Fibroblast of skin of back (primary cell): ENCODE measurements at places on chromosomes 5 and 9.

- DNase-seq: no peak
These were observed 36.8 kb downstream of the SLC1A3 start for GRCh38 chr5:36643162-36643561.

GRCh38 chr9:105023788-105024187 lies 95.8 kb upstream of the ABCA1 start:
- no peak for DNase-seq

DNA sequence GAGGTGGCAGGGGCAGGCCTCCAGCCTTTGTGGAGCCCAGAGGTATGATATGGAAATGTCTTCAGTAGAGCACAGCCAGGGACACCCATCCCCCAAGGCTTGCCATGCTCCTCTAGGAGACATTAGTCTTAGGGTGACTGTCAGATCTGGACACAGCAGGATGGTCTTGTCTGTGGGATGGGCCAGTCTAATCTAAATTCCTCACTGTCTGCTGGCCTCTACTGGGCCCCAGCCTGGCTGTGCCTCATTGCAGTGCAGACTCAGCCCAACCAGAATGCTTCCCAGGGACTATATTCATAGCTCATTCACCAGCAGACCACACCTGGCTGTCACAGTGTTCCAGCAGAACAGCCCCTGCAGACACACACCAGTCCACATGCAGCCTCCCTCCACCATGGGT lies 129.5 kb upstream of the MRPS30 start:
- no peak for DNase-seq

DNA sequence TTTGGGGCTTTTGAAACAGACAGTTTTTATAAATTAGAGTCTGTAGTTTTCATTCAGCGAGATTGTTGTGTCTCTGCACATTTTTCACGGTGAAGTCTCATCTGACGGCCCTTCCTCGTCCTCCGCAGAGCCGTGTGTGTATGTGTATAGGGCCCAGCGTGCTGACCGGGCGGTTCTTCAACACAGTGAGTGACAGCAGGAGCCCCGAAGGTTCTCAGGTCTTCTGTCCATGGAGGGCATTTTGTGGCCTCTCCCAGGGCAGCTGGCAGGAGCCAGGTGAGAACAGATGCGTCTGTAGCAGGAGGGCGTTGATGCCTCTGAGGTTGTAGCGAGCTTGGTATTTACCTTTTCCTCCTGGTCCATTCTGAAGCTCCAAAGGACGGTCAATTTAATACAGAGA lies 116.0 kb upstream of the LPCAT1 start:
- DNase-seq: no peak

GRCh38 chr5:14374100-14374499 lies 207.5 kb upstream of the OTULINL start:
- no peak for DNase-seq

GRCh38 chr5:74541381-74541781 lies 99.1 kb downstream of the ENC1 start:
- peak; percentile 80 for DNase-seq

- DNase-seq: no peak
These were observed 47.0 kb downstream of the RXRA start for GRCh38 chr9:134373269-134373668.

- peak; percentile 88 for DNase-seq
These were observed 64.6 kb downstream of the ENC1 start for GRCh38 chr5:74575741-74576538.

- peak; percentile 24 for DNase-seq
These were observed 77.0 kb downstream of the ZCCHC7 start for GRCh38 chr9:37197158-37198038.

- DNase-seq: peak; percentile 73
These were observed 155.0 kb upstream of the CLINT1 start for GRCh38 chr5:158013939-158014338.

GRCh38 chr5:136420168-136420898 lies 55.0 kb upstream of the TRPC7 start:
- DNase-seq: no peak

- peak; percentile 56 for DNase-seq
These were observed 47.9 kb upstream of the BASP1 start for GRCh38 chr5:17169507-17169906.

DNA sequence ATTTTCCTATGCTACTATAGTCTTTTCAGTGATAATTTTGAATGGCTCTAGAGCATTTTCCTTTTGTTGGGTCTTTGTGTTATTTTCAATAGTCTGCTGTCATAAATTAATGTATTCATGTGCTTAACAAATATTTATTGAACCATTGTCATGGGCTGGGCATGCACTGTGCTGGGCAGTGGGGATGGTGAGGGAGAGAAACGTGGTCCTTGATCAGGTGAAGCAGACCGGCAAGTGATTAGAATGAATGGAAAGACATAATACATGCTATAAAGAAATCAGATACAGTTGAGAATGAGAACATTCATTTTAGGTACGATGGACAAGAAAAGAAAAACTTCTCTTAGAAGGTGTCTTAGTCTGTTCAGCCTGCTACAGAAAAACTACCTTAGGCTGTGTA lies 66.1 kb downstream of the KIF4B start:
- no peak for DNase-seq

GRCh38 chr5:73534011-73534644 lies 31.3 kb downstream of the ANKRA2 start:
- peak; percentile 21 for DNase-seq

- no peak for DNase-seq
These were observed 11.5 kb upstream of the CARD9 start for GRCh38 chr9:136385015-136385414.

DNA sequence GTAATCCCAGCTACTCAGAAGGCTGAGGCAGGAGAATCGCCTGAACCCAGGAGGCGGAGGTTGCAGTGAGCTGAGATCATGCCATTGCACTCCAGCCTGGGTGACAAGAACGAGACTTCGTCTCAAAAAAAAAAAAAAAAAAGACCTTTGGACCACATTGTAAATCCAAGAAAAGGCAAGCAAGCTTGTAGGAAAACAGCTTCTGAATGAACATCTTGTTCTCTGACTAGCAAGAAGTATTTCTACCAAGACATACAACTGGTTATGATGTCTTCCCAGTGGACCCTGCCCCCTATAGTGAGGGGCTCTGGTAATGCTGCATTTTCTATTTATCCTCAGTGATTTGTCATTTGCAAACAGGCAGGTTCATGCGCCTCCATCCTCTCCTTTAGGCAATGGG lies 4.5 kb upstream of the EIF4EBP3 start:
- DNase-seq: no peak

- peak; percentile 84 for DNase-seq
These were observed 923 bp upstream of the ZBTB5 start for GRCh38 chr9:37466037-37466709.

DNA sequence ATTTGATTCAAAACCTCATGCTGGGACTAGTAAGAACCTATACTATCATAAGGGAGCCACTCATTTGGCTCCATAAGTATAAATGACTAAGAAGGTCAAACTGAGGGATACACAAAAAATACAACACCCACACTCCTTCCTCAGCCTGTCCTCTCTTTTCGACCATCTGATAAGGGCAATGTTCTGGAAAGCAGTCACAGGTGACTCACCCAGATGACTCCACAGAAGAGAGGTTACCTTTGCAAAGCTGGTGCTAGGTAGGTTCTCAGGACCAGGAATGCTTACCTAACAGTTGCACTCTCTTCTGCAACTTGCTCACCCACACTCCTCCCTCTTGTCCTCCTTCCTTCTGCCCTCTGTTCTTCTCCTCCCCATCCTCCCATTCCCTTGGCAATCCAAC lies 32.9 kb downstream of the LHFPL2 start:
- no peak for DNase-seq

DNA sequence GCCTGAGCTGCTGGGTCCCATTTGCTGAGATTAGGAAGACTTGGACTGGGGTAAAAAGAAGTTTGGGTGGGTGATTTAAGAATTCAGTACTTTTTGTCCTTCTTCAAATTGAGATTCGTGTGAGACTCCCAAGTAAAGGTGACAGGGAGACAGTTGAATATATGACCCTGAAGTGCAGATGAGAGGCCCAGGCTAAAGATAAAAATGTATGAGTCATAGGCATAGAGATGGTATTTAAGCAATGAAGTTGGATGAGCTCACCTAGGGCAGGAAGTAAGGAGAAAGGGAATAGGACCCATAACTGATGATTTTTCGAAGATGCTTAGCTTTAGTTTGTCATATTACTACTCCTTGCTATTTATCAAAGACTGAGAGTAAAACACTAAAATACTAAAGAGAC lies 255.9 kb upstream of the ADRA1B start:
- DNase-seq: peak; percentile 25

GRCh38 chr5:88815050-88815789 lies 67.8 kb downstream of the MEF2C start:
- no peak for DNase-seq

DNA sequence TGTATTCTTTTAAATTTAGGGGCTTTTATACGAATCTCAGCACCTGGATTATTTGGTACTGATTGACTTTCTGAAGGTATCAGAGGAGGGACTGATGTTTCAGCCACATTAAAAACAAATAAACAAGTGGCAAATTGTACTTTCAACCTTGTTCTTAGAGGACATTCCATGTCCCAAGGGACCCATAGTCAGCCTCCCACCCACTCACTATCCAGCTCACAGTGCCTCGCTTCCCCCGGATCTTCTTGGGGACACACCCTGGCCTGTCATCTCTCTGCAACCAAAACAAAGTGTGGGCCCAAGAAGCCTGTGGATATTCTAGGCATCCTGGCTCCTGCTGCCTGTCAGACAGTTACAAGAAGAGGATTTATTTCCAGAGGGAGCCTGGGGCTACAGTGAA lies 8.8 kb upstream of the BOD1 start:
- no peak for DNase-seq

DNA sequence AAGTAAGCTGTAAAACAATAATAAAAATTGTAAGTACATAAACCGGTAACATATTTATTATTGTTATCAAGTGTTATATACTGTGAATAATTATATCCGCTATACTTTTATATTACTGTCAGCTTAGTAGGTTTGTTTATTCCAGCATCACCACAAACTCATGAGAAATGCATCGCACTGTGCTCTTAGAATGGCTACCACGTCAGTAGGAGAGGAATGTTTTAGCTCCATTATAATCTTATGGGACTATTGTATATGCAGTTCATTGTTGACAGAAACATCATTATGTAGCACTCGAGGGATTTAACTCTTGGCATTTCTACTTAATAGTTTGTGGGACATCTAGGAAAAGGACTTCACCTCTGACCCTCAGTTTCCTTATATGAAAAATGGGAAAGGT lies 16.4 kb downstream of the SLC12A2 start:
- peak; percentile 23 for DNase-seq

DNA sequence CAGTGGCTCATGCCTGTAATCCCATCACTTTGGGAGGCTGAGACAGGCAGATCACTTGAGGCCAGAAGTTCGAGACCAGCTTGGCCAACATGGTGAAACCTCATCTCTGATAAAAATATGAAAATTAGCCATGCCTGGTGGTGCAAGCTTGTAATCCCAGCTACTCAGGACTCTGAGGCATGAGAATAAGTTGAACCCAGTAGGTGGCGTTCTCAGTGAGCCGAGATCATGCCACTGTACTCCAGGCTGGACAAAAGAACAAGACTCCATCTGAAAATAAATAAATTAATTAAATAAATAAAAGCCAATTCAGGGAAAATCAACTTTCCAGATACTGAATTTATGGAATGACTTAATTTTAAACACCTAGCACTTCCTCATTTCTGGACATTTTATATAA lies 1722.1 kb downstream of the MAT2B start:
- DNase-seq: no peak

- no peak for DNase-seq
These were observed 9.4 kb upstream of the GABRA6 start for GRCh38 chr5:161676103-161676502.

DNA sequence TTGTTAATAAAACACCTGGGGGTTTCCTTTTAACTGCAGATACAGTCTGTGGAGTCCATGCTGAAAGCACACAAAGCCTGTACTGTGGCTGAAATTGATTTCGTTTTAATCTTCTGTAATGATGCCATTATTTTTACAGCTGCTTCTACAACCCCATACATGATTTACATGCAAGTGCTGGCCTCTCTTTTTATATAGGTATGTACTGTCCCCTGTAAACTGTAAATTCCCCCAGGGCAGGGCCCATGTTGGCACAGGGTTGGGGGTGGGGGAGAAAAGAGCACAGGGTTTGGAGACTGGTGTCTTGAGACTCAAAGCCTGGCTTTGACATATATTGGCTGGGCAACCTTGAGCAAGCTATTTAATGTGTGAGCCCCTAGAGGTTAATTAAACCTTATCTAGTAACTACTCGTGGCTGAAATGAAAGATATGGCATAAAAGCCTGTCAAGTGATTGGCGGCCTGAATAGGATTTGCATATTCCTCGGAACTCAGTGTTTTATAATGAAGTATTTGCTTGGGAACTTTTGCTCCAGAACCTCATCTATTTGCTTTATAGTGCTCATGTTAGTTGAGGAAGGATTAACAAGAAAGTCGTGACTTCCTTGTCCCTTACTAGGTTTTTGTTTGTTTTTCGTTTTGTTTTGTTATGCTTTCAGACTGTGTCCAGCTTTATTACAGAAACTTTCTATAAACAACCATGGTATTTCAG lies 34.0 kb downstream of the KLF4 start:
- DNase-seq: no peak

GRCh38 chr9:101737165-101737704 lies 1.2 kb downstream of the GRIN3A start:
- no peak for DNase-seq

DNA sequence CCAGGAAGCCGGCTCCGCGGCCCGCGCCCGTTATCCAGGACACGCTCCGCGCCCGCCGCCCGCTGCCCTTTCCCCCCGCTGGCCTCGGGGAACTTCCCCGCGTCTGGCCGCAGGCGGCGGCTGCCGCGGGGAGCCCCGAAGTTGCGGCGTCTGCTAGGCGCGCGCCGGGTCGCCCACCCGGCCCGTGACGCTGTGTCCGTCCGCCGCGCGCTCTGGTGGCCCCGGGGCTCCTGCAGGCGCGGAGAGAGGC lies 621 bp upstream of the GCNT4 start:
- no peak for DNase-seq

GRCh38 chr5:100553209-100553608 lies 18.0 kb downstream of the FAM174A start:
- no peak for DNase-seq

DNA sequence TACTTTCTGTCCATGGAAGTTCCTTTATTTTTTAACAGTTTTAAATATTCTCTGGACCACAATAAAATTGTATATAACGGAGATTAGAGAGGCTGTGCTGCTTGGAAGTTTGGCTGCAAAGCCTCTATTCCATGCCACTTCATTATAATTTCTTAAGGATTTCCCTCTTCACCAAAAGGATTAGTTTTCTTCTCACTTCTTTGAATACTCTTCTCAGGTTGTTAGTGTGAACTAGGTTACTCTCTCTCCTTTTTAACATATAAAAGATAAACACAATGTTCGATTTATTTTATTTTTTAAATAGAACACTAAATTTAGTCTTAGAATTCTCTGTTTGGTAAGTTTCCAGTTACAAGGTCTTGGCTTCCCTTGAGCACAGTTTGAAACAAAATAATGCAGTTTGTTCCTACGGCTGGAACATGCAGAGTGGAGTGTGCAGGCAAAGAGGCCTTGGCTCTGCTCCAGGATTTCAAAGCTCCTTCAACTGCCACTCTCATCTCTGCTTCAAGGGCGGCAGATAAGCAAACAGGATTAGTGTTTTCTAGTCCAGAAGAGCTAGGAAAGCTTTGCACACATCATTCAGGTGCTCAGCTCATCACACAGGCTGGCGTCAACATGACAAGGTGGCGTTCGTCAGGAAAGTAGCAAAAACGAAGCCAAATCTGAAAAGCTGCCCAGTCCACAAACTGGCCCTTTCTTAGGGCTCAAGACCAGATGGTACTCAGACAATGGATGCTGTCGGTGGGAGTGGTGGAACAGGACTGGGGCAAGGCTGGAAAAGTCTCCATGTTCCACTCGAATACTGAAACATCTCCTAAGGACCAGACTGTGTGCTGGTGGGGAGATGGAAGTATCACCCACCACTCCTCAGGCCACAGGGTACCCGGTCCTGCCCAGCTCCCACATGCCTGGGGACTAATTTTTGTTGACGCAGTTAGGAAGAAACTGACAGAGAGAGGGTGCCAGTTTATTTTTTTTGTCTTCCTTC lies 286.6 kb downstream of the CRB2 start:
- no peak for DNase-seq
